ENCODE measurements at places on chromosomes 3 and 15. TPM values are rescaled to one million over a fixed set of nuclear protein-coding genes. Genes with fewer than 3 reads are reported as not detected.

Gene PTX3
- 172 TPM for total RNA-seq

DNA sequence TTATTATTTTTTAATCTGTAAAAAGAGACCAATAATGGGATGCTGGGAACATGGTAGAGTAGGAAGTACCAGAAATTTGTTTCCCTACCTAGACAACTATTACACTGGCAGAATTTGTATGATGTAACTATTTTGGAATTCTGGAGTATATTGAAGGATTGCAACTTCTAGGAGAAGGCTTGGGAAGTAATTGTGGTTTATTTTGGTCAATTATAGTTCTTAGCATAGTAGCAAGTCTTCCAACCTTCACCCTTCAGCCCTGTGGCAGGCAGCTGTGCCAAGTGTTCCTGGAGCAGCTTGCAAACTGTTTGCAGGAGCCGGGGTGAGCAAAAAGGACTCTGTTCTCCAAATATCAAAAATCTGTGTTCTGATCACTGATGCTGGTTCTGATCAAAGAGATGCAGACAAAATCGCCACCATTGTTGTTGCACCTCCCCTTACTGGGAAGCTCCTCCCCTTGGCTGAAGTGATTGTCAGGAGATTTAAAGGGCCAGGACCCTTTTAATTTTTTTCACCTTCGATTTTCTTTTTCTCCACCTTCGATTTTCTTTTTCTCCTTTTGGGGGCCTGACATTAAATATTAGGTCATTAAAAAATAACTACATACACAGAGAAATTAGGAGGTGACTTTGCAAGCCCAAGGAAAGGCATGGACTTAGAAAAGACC lies 363.3 kb downstream of the SLC9A9 start:
- no peak for DNase-seq

DNA sequence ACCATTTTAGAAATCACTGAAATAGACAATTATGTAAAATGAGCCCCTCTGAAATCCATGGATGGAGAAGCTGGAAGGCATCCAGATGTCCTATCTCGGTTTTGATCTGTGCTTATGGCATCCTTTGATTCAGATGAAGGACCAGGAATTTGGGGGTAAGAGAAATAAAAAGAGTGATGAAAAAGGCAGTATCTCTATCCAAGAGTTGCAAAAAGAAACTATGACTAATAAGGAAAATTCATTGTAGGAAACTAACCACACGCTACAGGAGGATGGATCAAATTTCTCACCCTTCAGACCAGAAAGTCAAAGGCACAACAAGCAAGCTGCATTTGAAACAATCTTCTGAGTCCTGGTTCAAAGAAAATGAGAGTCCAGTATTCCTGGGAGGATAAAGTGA lies 34.8 kb downstream of the SRGAP3 start:
- no peak for DNase-seq

- DNase-seq = peak; percentile 80
These were observed 72.6 kb downstream of the NPTN start for GRCh38 chr15:73560501-73561117.

- DNase-seq = no peak
These were observed 14.9 kb upstream of the ZXDC start for GRCh38 chr3:126490619-126491018.

DNA sequence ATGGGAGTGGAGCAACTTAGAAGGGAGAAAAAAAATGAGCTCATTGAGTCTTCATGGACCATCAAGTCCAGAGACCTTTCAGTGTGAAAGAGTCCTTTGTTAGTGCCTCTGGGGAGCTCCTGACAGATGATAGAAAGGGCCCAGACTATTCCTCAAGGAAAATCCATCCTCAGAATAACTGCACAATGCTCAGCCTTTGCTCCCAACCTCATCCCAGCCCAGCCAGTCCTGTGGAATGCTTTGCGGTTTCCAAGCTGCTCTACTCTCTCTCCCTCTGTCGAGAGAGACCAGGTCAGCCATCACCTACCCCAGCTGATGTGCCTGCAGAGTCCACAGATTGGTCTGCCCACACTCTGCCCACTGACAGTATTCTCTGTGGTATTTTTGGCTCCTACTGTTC lies 406.2 kb downstream of the MFSD1 start:
- no peak for DNase-seq

Gene ALG3
- 37.7 TPM for total RNA-seq

DNA sequence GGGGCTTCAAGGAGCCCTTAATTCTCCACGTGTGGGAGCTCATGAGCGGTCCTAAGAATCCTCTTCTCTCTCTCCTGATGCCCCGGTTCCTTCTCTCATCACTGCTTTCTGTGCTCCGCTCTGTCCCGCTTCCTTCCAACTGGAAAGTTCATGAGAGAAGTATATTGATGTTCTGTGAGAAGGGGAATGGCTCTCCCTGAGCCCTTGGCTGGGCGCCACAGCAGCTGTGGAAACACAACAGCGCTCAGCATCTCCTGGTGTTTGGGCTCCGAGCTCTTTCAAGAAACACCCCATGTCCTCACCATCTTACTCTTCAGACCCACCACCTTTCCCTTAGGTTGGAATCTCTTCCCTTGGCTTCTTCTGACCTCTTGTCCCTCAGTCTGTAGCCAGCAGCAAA lies 161.7 kb downstream of the VGLL4 start:
- peak; percentile 87 for DNase-seq

GRCh38 chr3:123884203-123884831 lies at the start of gene MYLK:
Gene MYLK (minus strand): TSS chr3:123884332. CDS start chr3:123793841, 90,491 bp downstream.
- peak; percentile 71 for DNase-seq

Gene BUB1B
- total RNA-seq = 65.6 TPM

Gene BTBD1
- total RNA-seq = 58.0 TPM

Gene ACY1
- total RNA-seq = 13.4 TPM

Gene PLA2G4F
- total RNA-seq = not detected

DNA sequence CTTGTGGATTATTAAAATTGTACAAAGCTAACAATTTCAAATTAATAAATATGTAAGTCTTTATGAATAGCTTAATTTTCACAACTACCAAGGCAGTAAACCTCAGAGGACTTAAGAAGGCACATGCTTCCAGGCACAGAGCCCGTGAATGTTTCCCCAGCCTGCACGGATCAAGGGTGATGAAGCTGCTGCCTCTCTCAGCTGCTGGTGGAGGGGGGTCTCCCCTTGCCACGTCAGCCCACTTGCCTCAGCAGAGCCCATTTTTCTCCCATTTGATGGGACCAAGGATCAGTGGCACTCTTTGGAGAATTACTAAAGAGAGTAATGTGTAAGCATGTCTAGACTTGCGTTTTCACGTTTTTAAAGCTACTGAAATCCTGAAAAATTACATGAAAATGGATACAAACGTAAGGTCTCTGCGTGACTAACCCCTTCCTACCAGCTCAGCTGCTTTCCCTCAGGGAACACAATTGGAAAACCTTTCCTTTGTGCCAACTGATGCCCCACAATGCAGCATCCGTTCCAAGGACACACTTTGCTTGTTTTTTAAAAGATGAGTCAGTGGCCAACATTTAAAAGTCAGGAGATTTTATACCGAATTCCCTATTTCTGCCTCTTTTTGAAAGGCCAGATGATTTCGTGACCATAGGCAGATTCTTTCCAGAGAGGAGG lies 494.1 kb downstream of the GABRG3 start:
- no peak for DNase-seq

- no peak for DNase-seq
These were observed 460.0 kb upstream of the TBL1XR1 start for GRCh38 chr3:177657243-177657642.

DNA sequence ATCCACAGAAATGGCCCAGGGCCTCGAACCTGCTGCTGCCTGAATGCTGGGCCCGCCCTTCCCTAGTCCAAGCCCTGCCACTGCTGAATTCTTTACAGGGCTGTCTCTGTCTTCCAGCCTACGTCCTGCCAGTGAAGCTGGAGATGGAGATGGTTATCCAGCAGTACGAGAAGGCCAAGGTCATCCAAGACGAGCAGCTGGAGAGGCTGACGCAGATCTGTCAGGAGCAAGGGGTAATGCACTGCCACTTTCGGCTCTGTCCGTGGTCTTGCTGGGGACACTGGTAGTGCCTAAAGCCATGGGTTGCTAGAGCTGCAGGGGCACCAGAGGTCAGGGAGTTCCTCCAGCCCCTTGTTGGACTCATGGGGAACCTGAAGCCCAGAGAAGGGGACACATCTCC lies 115.7 kb downstream of the TMEM266 start:
- no peak for DNase-seq

- DNase-seq = no peak
These were observed 53.9 kb upstream of the PCSK6 start for GRCh38 chr15:101543431-101543830.

Gene CCR8
- total RNA-seq = not detected

DNA sequence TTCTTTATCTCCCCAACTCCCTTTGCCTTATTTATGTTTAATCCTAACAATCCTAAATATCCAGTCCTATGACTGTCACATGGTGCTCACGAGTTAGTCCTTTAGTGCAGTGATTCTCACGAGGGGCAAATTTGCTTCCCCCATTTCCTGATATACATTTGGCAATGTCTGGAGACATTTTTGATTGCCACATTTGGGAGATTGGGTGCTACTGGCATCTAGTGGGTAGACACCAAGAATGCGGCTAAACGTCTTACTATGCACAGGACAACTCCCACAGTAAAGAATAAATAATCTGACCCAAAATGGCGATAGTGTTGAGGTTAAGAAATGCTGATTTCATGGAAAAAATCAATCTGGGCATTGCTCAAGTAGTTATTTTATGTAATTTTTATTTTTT lies 466.5 kb downstream of the ROBO2 start:
- no peak for DNase-seq

GRCh38 chr3:10964537-10965167 lies 27.9 kb upstream of the SLC6A1 start:
- peak; percentile 15 for DNase-seq

DNA sequence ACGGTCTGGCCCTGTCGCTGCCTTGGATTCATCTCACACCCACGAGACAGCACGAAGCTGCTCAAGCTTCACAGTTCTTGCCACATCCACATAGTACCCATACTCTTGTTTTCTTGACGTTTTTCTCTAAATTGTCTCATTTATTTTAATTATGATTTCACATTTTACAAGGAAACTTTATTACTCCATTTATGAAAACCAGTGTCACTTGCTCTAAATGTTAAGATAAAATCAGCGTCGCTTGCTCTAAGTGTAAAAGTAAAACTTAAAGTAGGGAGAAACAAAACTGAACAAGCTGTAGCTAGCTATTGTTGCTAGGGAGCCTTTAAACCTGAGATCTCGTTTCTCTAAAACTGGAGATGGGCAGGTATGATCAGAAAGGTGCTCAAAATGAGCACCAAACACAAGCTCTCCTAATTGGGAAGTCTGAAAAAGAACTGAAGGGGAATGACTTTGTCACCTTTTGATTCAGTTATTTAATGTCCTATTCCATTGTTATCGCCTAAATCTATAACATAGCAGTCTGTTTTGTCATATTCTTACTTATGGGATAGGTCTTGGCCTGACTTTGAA lies 680 bp downstream of the IFT122 start:
- peak; percentile 58 for DNase-seq

Gene SH2D7
- total RNA-seq = not detected

- DNase-seq = peak; percentile 84
These were observed 224.1 kb upstream of the TPRG1 start for GRCh38 chr3:188947401-188948280.

DNA sequence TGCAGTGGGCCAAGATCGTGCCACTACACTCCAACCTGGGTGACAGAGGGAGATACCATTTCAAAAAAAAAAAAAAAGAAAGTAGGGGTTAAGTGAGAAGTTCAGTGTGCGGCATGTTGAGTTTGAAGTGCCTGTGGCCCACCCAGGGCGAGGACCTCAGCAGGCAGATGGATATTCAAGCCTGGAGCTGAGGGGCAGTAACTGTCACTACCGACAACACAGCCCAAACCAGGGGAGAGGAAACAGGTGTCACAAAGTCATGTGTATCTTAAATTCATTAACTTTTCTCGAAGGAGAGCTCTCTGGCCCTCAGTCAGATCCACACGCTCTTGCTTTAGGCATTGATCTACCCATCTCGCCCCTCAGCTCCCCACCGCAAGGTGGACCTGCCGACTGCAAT lies 45.3 kb downstream of the FEM1B start:
- DNase-seq = no peak

DNA sequence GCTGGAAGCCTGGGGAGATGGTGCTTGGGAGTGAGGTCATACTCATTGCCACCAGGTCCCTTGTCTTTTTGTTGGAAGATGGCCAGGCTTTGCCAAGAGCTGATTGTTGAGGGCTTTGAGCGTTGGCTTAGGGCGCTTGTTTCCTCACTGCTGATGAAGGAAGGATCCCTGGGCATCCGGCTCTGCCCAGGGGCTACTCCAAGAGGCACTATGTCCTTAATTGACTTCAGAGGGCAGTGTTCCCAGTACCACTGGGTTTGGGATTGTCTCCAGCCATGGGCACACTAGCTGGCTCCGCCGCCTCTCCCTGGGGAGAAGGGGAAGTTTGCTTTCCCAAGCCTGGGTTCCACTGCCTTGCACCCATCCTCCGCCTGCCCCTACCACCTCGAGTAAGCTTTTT lies 57.2 kb upstream of the RGMA start:
- DNase-seq = no peak

Gene SPTSSB
- total RNA-seq = not detected

Gene SOX14
- not detected for total RNA-seq

DNA sequence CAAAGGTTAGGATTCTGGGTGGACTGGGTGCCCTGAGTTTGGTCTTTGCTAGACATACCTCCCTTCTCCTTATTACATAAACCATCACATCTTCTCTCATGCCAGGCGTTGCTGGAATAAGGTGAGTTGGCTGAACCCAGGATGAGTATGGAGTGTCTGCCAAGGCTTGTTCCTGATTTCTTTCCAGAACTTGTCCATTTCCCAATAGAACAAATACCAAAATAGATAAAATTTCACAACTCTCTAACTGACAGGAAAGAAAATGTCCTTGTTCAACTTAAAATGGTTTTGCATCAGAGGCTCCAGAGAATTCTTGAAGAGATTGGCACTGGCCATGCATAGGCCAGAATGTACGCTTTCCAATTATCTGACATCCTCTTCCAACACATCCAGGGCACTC lies 291.9 kb downstream of the IGSF11 start:
- no peak for DNase-seq

DNA sequence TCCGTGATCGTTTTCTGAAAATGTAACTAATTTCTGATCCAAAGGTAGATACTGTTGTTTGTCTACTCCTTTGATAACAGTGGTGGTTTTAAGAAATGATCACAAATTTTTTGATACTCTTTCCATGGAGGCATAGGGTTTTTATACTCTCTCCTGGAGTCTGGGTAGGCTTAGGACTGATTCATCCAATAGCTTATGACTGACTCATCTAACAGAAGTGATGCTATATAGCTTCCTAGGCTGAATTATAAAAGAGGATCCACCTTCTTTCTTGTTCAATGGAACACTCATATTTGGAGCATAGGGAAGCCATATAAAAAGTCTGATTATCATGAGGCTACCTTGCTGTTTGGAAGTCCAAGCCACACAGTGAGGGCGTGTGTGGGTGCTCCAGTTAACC lies 84.3 kb downstream of the CHST2 start:
- DNase-seq = no peak

GRCh38 chr3:7275396-7275795 lies 414.5 kb downstream of the GRM7 start:
- no peak for DNase-seq

DNA sequence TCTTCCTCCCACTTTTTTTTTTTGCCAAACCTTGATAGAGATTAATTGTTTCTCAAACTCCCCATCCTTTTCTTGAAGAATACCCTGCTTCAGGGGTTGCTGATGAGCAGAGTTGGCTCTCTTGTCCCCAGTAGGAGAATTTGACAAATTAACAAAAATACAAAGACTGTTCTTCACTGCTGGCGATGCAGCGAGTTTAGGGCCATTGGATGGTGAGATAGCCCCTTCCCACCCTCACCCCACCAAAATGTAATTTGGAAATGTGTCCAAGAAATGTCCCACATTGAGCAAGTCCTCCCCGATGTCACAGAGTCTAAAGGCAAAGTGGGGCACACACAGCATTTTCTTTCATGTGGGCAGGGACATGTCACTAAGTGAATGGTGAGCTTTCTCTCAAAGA lies 136.0 kb upstream of the RARB start:
- DNase-seq = no peak
